Left lung (tissue), 14 donors: ENCODE measurements at places on chromosomes 7 and 10. TPM values are rescaled to one million over a fixed set of nuclear protein-coding genes. Genes with fewer than 3 reads are reported as not detected.

DNA sequence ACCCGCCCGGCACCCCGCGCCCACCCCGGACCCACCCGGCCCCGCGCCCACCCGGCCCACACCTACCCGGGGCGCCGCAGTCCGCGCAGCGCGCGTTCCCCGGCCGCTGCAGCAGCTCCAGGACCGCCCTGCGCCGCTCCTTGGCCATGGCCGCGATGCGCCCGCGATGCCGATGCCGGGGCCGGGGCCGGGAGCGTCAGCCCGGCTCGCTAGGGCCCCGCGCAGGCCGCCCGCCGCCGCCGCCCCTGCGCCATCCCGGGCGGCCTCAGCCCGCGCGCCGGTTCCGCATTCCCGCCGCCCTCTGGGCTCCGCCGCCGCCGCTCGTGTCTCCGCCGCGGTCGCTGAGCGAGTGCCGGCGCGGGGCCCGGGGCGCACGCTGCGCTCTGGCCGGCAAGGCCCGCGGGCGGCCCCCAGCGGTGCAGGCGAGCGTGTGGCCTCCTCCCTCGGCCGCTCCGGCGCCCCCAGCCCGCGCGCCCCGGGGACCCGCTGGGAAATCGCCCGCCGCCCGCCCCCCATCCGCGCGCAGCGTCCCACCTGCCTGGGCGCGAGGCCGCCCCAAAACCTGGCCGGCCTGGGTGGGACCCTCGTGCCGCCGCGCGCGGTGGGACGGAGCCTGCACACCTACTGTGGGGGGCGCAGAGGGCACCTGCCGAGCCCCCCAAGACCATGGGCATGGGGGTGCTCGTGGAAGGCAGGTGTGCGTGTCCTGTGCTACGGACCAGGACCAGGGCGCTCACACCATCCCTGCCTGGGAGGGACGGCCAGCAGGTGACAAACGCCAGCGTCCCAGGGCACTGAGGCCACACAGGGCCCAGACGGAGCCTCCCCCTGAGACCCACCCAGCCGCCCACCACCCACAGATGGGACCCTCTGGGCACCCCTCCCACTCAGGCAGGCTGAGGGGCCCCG is at the start of gene ADAP1:
TSS of gene ADAP1 (minus strand) at position 351 of the 909 bp plus-strand sequence. CDS start at position 148, 203 bp downstream.
- H3K4me3 ChIP-seq: peak within 1 kb of the TSS; percentile 66
- peaks cover 49% of the 10 kb centered on the region for H3K4me1 ChIP-seq
- peak; percentile 44 for DNase-seq
- H3K27me3 ChIP-seq: peaks cover 61% of the 10 kb centered on the region
- H3K36me3 ChIP-seq: no peaks in the 10 kb centered on the region

- H3K27ac ChIP-seq: peak overlapping the region; percentile 50
- no peaks in the 10 kb centered on the region for H3K36me3 ChIP-seq
- H3K4me1 ChIP-seq: no peaks in the 10 kb centered on the region
- no peaks in the 10 kb centered on the region for H3K27me3 ChIP-seq
Observed at GRCh38 chr10:43824934-43825333, 176.3 kb upstream of the ZNF32 start.

DNA sequence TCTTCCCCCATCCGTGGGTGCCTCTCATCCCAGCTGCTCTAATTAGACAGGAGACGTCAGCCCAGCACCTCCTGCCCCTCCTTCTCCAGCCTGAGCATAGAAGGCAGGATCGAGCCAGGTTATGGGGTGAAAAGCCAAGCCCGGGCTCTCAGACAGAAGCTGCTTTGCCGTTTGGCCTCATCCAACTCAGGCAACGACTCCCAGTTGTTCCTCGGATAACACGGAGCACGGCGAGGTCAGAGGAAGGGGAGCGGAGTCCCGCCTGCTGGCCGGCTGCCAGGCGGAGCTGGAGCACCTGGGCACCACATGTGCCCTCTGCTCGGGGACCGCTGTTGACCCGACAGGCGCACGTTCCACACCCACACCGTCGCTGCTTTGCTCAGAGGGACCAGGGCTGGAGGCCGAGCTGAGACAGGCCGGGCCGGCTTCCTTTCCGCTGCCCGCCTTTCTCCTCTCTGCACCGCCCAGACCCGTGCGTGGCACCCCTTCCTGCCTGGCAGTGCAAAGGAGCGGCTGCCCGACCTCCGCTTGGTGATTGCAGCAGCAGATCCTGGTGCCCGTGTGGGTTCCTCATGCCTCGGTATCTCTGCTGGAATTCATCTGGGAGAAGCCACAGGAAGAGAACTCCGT is 21.6 kb upstream of the UNCX start:
- H3K27ac ChIP-seq: no peak overlapping the region
- no peak overlapping the region for H3K4me3 ChIP-seq
- no peak for DNase-seq
- no peaks in the 10 kb centered on the region for H3K36me3 ChIP-seq
- H3K4me1 ChIP-seq: no peaks in the 10 kb centered on the region

DNA sequence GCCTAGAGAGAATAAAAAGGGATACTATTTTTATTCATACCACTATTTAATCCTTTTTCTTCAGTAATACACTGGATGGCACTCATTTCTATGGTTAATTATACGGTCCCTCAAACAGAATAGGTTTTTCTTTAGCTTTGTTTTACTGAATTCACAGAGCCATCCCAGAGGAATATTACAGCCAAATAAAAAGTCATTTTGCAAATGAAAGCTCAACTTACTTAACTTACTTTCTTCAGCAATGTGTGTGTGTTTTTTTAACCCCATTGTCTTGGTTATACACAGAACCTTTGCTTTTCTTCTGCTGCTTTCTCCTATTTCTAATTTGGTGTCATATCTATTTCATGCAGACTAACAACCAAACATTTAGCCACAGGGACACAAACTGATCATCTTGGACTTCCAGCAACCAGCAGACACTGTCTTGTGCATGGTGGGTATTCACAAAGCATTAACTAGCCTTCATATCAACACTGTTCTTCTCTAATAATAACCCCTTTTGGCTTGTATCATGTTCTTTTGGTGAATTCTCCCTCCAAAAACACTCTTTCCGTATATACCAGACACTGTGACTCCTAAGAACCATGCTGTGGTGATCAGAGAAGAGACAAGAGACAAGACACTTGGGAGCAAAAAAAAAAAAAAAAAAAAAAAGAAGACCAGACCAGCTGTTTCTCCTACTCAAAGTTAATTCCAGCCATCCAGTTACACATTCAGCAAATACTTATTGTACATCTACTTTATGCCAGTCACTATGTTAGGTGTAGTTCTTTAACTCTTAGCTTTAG is 40.4 kb downstream of the PIP4K2A start:
- H3K4me3 ChIP-seq: no peak overlapping the region
- no peaks in the 10 kb centered on the region for H3K36me3 ChIP-seq
- H3K27me3 ChIP-seq: no peaks in the 10 kb centered on the region
- peaks cover 44% of the 10 kb centered on the region for H3K4me1 ChIP-seq
- no peak for DNase-seq

- H3K27me3 ChIP-seq: no peaks in the 10 kb centered on the region
- no peak overlapping the region for H3K27ac ChIP-seq
- DNase-seq: no peak
- H3K36me3 ChIP-seq: no peaks in the 10 kb centered on the region
- H3K4me3 ChIP-seq: no peak overlapping the region
Observed at GRCh38 chr7:67364441-67365017, 367.9 kb downstream of the TYW1 start.

DNA sequence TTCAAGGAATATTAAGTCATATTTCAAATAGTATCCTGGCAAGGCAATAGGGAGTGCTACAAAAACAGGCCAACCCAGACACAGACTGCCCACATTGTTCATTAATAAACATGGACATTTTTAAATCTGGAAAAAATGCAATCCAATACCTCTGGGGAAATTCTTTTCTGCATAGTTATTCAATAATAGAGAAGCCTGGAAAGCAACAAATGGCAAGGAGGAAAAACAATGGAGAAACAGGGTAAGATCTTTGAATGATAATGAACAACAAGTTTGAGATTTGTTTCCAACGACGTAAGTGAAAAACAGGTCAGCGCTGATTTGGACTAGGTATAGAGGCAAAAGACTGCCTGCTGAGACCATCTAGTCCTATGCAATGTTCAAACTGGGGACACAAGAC is 44.7 kb upstream of the ZNF800 start:
- no peak for DNase-seq
- no peaks in the 10 kb centered on the region for H3K4me1 ChIP-seq
- H3K27me3 ChIP-seq: no peaks in the 10 kb centered on the region
- no peaks in the 10 kb centered on the region for H3K36me3 ChIP-seq

- no peak for DNase-seq
- H3K36me3 ChIP-seq: no peaks in the 10 kb centered on the region
- H3K4me3 ChIP-seq: no peak overlapping the region
- no peaks in the 10 kb centered on the region for H3K4me1 ChIP-seq
- H3K27me3 ChIP-seq: peaks cover 5% of the 10 kb centered on the region
Observed at GRCh38 chr10:59944339-59944935, 38.1 kb upstream of the CCDC6 start.

GRCh38 chr7:157318015-157318706 is 18.6 kb upstream of the DNAJB6 start:
- peaks cover 11% of the 10 kb centered on the region for H3K4me1 ChIP-seq
- H3K4me3 ChIP-seq: no peak overlapping the region
- no peaks in the 10 kb centered on the region for H3K27me3 ChIP-seq
- DNase-seq: peak; percentile 76
- H3K27ac ChIP-seq: peak overlapping the region; percentile 78
- H3K36me3 ChIP-seq: no peaks in the 10 kb centered on the region

GRCh38 chr7:90869335-90869734 is 273.2 kb downstream of the CDK14 start:
- no peak overlapping the region for H3K27ac ChIP-seq
- H3K36me3 ChIP-seq: no peaks in the 10 kb centered on the region
- no peaks in the 10 kb centered on the region for H3K27me3 ChIP-seq
- no peaks in the 10 kb centered on the region for H3K4me1 ChIP-seq
- no peak for DNase-seq

- no peaks in the 10 kb centered on the region for H3K27me3 ChIP-seq
- no peaks in the 10 kb centered on the region for H3K36me3 ChIP-seq
- peak; percentile 35 for DNase-seq
- no peak overlapping the region for H3K27ac ChIP-seq
Observed at GRCh38 chr7:114663502-114663901, 248.9 kb downstream of the FOXP2 start.

DNA sequence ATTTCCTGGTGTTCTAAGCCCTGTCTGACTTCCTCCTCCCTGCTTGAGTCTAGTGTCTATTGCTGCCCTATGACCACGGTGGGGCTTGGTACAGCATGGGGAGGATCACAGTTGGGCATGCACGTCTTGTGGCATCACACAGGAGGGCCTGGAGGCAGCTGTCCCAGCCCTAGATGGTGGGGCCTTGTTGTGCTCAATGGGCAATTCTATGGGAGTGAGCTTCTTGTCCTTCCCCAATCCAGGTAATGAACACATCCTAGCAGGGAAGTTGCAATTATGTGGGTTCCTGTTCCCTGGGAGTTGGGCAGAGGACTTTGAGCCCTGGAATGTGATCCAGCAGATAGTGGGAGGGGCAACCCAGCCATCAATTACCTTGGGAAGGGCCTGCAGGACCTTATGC is 10.8 kb upstream of the FAM3C start:
- H3K27me3 ChIP-seq: no peaks in the 10 kb centered on the region
- no peak overlapping the region for H3K27ac ChIP-seq
- H3K4me1 ChIP-seq: no peaks in the 10 kb centered on the region
- DNase-seq: no peak
- no peaks in the 10 kb centered on the region for H3K36me3 ChIP-seq
- H3K4me3 ChIP-seq: no peak overlapping the region

GRCh38 chr7:73976761-73977618 is 51.0 kb upstream of the ELN start:
- H3K4me3 ChIP-seq: no peak overlapping the region
- no peak overlapping the region for H3K27ac ChIP-seq
- no peaks in the 10 kb centered on the region for H3K27me3 ChIP-seq
- no peak for DNase-seq

- DNase-seq: no peak
- H3K27ac ChIP-seq: peak overlapping the region; percentile 68
- H3K4me3 ChIP-seq: peak overlapping the region; percentile 60
- H3K36me3 ChIP-seq: no peaks in the 10 kb centered on the region
- H3K4me1 ChIP-seq: peaks cover 9% of the 10 kb centered on the region
Observed at GRCh38 chr10:86400705-86401587, 34.4 kb upstream of the GRID1 start.

DNA sequence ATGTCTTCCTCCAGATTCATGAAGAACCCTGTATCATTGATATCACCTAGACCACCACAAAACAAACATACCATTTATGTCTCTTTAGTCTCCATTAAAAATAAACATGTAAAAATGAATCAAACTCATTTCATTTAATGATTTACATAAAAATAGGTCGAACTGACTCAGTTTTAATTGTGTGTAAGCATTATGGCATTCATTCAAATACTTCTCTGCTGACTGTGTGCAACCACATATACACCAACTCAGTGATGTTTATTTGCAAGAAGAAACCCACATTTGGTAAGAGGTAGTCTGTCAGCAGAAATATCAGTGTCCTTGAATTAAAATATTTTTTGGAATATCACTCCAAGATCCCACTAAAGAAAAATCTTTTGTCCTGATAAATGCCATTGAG is 30.5 kb downstream of the ABCB1 start:
- no peak overlapping the region for H3K4me3 ChIP-seq
- no peaks in the 10 kb centered on the region for H3K27me3 ChIP-seq
- H3K27ac ChIP-seq: no peak overlapping the region
- no peak for DNase-seq
- no peaks in the 10 kb centered on the region for H3K36me3 ChIP-seq
- no peaks in the 10 kb centered on the region for H3K4me1 ChIP-seq

GRCh38 chr7:54823776-54824175 is 64.8 kb upstream of the SEC61G start:
- no peaks in the 10 kb centered on the region for H3K36me3 ChIP-seq
- no peak for DNase-seq
- no peak overlapping the region for H3K4me3 ChIP-seq
- no peaks in the 10 kb centered on the region for H3K4me1 ChIP-seq
- no peak overlapping the region for H3K27ac ChIP-seq
- H3K27me3 ChIP-seq: no peaks in the 10 kb centered on the region

DNA sequence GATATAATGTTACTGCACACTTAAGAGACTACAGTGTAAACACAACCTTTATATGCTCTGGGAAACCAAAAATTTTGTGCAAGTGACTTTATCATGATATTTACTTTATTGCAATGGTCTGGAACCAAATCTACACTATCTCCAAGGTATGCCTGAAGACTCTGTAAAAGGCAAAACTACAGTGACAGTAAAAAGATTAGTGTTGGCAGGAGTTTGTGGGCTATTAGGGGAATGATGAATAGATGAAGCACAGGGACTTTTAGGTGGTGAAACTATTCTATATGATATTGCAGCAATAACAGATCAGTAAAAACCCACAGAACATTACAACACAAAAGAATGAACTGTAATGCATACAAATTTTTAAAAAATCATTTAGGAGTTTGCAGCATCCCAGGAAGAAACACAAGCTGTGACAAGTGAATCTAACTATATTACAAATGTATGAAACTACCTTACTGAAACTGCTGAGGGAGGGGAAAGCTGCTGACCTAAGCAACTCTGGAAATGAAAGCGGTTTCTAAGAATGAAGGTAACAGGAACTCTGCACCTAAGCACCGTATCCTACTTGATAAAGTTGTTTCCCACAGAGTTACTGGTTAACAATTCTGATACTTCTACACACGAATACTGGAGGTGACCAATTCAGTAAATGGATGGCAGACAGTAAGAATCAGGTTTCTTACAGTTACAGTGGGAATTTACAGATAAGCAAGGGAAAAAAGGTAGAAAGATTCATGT is 82.6 kb downstream of the ATE1 start:
- no peaks in the 10 kb centered on the region for H3K27me3 ChIP-seq
- H3K4me1 ChIP-seq: no peaks in the 10 kb centered on the region
- H3K4me3 ChIP-seq: no peak overlapping the region
- no peaks in the 10 kb centered on the region for H3K36me3 ChIP-seq
- H3K27ac ChIP-seq: no peak overlapping the region

Gene NRBF2
- total RNA-seq: 24.1 TPM

Gene RNF32
- total RNA-seq: 0.85 TPM

Gene CALML5
- total RNA-seq: not detected

Gene PIK3CG
- total RNA-seq: 6.2 TPM

Gene ZEB1
- 31.3 TPM for total RNA-seq

Gene VTI1A
- 39.0 TPM for total RNA-seq

Gene UPF2
- total RNA-seq: 14.5 TPM

Gene EIF5AL1
- total RNA-seq: 0.76 TPM

Gene TRIM50
- 0.38 TPM for total RNA-seq

Gene CABCOCO1
- not detected for total RNA-seq

Gene MXI1
- total RNA-seq: 16.7 TPM
